ENCODE measurements at places on chromosomes 3 and 15.
A peak's percentile ranks its signal among the peaks of the same experiment; 100 is the strongest.

DNA sequence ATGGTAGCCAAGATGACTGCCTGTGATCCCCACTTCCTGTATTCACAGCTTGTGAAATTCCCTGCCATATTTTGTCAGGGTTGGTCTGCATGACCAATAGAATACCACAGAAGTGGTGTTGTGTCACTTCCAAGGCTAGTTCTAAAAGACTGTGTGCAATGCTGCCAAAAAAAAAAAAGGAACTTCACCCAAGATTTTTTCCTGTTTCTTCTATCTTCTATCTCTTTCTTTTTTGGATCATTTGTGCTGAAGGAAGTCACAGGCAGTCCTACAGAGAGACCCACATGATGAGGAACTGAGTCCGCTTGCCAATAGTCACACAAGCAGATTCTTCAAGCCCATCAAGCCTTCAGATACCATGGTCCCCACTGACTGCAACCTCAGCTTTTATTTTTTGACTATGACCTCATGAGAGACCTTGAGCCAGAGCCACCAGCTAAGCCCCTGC is 18.1 kb upstream of the RAF1 start:
- no peak for DNase-seq

- no peak for DNase-seq
Observed at GRCh38 chr3:87082796-87083440, 92.0 kb upstream of the VGLL3 start.

DNA sequence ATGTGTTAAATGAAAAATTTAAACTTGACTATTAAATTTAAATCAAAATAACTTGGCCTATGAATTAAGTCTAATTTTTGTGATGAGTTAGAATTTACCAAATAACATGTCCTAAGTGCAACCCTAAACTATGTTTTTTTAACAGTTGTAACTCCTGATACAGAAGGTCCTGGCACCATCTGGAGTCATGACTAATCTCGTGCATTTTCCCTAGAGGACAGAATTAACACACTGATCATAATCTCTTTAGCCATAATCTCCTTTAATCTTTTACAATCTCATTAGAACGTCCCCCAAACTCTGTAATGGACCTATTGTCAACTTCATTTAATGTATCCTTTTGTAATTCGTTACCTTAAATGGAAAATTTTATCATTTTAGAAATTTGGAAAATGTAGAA is 100.6 kb downstream of the SUCNR1 start:
- no peak for DNase-seq

GRCh38 chr3:43286841-43287499 is 630 bp downstream of the SNRK start:
- no peak for DNase-seq

DNA sequence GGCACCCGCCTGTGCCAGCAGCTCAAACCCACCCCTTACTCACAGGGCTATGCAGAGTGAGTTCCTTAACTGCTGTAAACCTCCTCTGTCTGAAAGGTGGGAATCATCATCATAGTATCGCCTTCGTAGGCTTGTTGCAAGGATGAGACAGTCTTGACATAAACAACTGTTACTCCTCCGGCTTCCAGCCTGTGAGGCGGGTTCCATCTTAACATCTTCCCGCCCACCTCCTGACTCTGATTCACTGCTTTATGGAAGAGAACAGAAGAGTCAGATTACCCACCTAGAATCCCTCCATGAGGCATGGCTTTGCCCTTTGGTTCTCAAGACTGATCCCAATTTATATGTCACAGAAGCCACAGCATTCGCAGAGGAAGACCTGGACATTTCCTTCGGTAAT is 21.9 kb downstream of the POLR2M start:
- DNase-seq = no peak

DNA sequence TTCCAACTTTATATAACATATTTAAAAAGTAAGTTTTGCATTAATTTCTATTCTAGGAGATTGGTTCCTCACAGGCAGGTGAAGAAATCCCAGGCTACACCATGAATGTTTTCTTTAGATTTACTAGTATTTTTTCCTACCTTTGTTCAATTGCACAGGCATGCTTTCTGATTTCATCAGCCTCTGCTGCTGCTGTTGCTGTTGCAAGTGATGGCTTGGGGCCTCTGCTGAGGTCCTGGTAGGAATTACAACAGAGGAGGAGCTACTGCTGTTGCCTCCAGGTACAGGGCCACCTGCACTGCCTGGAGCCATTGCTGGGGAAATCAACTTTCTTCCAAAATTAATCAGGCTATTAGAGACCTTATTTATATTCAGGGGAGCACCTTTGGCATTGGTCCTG is 353.3 kb downstream of the PLCL2 start:
- DNase-seq = no peak

DNA sequence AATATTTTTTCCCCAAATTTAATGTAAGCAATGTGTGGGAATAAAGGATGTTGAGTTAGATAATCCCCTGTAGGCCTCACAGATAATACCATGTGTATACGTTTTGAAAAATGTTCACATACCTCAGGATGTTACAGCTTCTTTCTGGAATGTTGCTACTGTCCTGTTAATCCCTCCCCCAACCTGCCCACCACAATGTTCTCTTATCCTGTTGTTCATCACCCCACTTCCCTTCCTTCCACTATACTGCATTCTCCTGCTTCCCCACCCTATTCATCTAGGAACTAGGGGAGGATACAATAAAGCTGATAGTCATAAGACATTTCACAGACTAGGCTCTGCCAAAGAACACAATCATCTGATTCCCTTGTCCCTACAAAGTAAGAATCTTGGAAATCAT is 92.1 kb downstream of the IGF2BP2 start:
- DNase-seq = no peak

- DNase-seq = no peak
Observed at GRCh38 chr3:127411083-127411727, 123.4 kb upstream of the PRR20G start.

- DNase-seq = no peak
Observed at GRCh38 chr3:156648086-156648485, 26.3 kb upstream of the TIPARP start.

DNA sequence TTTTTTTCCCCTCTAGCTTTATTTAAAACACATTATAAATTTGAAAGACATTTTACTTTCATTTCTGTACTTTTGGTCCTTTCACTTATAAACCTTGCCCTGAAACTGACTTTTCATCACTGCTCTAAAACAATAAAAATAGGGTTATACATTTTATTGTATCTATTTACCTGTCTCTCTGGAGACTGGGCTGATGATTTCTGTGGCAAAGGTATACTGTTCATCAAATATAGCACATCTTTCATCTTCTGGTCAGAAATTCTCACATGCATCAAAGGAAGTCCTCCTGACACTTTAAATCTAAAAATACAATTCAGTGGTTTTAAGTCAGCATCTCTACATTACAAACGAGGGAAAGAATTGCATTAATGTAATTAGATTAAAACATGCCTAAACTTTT is 86.1 kb downstream of the VPS13C start:
- no peak for DNase-seq

DNA sequence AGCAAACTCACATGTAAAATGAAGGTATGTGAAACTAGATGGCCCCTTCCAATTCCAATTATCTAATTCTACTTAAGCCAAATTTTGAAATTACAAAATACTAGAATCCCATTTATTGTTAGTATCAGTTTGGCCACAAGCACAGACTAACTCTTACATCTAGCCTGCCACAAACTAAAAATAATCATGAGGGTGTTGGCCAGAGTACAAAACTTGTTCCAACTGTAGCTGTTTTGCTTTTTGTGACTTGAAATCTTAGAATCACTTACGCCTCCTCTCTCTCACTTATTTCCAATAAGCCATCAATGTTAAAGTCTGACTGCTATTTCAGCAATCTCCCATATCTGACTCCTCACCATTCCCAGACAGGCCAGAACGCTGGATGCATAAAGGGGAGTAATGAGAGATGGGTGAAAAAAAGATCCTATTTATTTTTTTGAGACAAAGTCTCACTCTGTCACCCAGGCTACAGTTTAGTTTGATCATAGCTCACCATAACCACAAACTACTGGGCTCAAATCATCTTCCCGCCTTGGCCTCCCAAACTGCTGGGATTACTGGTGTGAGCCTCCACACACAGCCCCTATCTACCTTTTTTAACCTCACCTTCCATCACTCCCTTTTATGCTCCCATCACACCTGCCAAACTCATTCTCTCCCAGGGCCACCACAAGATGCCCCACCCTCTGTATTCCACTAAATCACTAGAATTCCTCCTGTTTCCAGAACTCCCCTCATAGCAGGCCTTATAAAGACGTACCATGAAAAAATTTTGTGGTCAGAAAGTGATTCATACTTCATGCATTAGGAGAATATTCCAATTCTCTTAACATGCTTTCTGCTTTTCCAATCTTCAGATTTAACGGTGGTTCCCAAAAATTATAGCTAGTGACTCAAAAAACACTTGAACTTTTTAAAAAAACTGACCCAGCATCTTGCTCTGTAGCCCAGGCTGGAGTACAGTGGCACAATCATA is 36.5 kb downstream of the ATOSA start:
- DNase-seq = no peak

DNA sequence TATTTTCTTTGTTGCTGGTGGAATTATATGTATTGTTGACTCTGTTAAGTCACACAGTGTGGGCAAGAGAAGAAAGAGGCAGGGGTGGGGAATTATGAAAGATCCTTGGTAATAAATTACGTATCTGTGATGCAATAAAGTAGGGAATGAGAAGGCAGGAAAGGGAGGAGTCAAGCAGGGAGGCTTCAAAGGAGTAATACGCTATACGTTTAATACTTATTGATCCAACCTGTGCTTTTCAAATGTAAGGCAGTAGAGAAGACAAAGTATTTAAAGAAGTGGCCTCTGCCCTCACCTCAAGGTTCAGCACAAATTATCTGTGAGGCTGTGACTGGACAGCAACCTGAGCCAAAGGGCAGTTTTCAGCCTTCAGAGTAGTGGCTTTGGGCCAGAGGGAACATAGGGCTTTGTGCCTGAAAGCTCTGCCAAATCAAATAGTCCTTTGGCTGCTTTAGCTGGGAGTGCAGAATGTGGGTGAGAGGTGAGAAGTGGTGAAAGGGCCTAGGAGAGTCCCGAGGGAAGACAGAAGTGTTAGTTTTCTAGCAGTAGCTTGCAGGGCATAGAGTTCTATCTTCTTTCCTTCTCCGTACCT is 1.2 kb upstream of the PLIN1 start:
- peak; percentile 56 for DNase-seq

GRCh38 chr15:56837273-56837672 is 81.2 kb upstream of the TCF12 start:
- DNase-seq = no peak

- no peak for DNase-seq
Observed at GRCh38 chr3:22728406-22728805, 474.7 kb upstream of the UBE2E2 start.

GRCh38 chr3:150742679-150743078 is 20.3 kb downstream of the SIAH2 start:
- DNase-seq = no peak

DNA sequence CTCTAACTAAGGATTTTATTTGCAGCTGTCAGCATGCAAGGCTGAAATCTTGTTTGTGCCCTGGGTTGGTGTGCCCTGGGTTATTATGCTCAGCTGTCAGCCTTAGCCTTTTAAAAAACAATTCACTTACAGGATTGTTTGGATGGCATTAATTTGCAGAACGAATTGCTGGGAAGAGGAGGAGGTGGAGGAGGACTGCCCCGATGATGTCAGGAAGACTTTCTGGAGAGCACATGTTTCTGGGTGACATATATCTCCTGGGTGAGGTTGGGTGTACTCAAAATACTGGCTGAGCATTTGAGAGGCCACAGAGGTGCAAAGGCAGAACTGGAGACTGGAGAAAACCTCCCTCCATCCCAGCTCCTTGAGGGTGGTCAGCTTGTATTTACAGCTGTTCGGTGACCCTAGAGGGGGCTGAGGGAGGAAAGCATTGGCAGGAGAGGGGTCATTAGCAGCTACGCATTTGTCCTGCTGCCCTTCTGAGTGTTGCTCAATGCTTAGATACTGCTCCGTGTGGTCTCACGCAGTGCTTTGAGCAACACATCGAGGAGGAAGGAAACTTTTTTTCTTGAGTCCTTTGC is 59.8 kb upstream of the PSMD6 start:
- no peak for DNase-seq

DNA sequence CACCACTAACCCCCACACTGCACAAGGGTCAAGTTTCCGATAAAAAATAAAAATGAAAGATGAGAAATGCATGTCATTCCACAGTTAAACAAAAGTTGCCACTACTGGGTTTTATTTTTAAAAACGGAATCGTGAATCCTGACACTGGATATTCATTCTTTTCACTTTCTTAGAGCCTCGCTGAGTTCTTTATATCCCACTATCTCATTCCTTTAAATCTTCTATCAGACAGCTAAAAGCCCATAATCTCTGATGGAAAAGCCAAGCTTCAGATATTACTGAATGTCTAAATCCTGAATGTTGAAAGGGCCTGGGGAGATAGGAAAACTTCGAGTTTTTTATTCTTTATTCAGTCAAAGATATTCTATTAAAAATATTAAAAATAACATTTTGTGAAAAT is 11.7 kb downstream of the RIOX2 start:
- no peak for DNase-seq

DNA sequence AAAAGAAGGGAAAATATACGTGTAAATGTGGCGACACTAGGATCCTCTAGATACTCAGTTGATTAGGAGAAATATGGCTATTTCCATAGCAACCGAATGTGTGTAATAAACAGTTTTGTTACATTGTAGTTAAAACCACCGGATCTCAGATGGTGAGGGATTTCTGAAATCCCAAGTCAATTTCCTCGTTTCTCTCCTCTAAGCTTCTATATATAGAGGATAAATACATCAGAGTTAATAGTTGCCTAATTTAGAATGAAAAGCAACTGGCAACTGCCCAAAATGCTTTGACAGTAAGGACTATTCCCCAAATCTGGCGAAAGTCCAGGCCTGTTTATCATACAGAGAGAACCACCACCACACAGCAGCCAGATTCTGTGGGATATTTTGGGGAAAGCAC is 112.6 kb downstream of the GABRB3 start:
- DNase-seq = no peak

DNA sequence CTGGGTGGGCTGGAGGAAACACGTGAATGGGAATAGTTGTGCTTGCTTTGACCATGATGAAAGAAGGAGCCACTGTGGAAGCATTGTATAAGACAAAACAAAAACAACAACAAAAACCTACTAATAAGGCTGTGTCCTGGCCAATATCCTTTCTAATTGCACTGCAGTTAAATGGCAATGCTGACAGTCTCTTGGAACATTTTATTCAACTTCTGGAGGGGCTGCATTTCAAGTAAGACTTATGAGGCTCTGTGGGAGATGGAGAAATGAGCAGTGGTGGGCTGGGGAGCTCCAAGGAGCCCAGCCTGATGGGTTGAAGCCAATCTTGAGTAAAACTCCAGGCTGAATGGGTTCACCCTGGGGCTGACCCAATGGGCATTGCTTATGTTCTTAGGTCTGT is 99.8 kb upstream of the ROPN1 start:
- DNase-seq = no peak

GRCh38 chr3:131582438-131582837 is 79.7 kb upstream of the MRPL3 start:
- DNase-seq = no peak

- no peak for DNase-seq
Observed at GRCh38 chr15:82124331-82125263, 78.8 kb upstream of the MEX3B start.
